ENCODE measurements at places on chromosomes 1 and 21.

- DNase-seq: no peak
Observed at GRCh38 chr1:228548788-228549187, 61.6 kb downstream of the RNF187 start.

DNA sequence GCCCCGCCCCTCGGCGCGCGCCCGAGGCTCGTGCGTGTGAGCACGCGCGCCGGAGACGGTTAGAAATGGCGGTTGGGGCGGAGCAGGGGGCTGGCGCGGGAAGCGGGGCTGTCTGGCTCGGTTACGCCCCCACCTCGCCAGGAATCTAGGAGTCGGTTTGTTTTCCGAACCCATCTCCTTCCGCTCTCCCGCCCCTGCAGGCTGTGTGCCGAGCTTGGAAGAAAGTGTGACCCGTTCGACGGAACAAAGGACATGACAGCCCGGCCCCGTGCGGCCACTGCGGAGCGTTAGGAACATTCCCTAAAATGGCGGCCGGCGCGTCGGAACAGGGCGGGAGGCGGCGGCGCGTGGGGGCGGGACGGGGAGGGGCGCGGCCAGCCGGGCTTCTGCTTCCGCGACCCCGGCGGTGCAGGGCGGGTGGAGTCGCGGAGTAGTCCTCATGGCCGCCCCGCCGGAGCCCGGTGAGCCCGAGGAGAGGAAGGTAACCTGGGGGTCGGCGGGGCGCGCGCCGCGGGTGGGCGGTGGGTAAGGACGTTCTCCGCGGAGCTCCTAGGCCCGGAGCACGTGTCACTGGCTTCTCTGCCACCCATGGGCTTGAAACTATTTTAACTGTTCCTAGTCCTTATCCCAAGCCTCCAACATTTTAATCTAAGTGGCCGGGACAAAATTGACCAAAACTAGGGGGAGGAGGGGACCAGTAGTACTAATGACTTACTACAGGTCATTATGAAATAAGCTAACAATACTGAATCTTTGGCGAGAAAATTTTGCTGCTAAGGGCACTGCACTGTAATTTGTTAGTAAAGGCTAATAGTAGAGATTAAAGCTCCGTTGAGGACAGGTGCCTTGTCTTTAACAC lies at the start of gene COX20:
Gene COX20 (plus strand): TSS at position 383 of the 859 bp plus-strand sequence. CDS start 57 bp downstream, at position 440.
- peak; percentile 86 for DNase-seq

DNA sequence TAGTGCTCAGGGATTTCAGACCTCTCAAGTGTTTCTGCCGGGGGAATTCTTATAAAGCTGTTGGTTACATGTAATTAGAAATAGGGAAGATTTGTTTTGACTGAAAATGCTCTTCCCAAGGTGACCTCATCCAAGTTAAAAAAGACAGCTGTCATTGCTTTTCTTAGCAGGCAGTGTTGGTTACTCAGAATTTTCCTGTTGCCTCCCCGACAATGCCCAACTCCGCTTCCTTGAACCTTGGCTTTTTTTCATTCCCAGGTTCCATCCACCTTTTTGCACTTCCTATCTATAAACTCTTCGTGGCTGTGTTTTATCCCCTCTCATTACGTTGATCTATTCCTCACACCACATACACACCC lies 825 bp upstream of the DPH5 start:
- DNase-seq: no peak

DNA sequence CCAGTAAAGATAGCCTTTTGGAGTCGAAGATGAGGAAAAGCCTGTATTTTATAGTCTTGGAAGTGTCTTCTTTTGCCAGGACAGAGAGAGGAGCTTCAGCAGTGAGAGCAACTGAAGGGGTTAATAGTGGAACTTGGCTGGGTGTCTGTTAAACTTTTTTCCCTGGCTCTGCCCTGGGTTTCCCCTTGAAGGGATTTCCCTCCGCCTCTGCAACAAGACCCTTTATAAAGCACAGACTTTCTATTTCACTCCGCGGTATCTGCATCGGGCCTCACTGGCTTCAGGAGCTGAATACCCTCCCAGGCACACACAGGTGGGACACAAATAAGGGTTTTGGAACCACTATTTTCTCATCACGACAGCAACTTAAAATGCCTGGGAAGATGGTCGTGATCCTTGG lies at the start of gene VCAM1:
Gene VCAM1 (plus strand): TSS at position 253 of the 400 bp plus-strand sequence. CDS start 119 bp downstream, at position 372.
- no peak for DNase-seq

GRCh38 chr21:44439211-44439600 lies 16.1 kb upstream of the LRRC3 start:
- no peak for DNase-seq

DNA sequence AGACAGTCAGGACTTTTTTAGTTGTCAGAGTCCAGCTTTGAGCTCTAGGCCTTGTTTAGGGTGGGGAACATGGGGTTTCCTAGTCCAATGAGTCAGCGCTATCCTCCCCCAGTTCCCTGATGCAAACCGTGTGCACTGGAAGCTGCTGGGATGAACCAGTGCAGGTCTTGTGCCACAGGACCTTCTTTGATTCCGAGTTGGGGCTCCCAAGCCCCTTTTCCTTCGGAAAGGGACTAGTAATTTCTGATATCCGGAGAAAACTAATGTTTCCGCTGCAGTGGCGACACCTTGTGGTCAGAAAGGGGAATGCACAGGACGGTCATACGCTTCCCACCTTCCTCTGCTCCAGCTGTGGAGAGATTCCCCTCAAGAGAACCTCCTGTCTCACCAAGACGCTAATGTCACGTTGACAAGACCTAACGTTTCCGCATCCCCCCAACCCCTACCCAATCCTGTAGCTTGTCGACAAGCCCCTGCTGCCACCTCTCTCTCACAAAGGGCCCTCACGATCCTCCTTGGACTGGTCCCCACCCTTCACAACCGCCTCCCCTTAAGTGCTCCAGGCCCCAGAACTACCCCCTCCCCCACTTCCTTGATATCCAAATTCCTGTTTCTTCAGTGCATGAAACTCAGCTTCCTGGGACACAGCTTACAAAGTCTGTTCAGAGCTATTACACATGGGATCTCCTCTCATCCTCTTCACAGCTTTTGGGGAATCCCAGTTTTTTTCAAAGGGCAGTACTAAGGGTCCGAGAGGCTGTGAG lies 30.9 kb downstream of the GPA33 start:
- DNase-seq: peak; percentile 37

GRCh38 chr1:56446531-56447098 lies 132.7 kb downstream of the PLPP3 start:
- DNase-seq: no peak

DNA sequence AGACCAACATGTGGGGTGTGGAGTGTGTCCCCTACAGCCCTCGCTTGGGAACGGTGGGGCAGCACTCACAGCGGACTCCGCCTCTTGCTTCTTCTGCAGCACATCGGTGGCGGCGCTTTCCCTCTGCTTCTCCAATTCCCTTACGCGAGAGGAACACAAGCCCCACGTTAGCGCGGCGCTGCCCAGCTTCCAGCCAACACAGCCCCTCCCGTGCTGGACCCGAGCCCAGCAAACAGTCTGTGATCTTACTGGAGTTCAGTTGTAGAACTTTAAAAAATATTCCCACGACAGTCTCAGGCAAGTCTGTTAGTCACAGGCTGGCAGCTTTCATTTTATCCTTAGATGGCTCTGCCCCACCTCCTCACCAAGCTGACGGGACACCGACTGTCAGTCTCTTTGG lies 13.6 kb downstream of the THAP3 start:
- DNase-seq: no peak

GRCh38 chr1:198258491-198258890 lies 101.7 kb downstream of the NEK7 start:
- no peak for DNase-seq

- no peak for DNase-seq
Observed at GRCh38 chr1:119966020-119966419, 69.7 kb upstream of the ADAM30 start.

GRCh38 chr1:105608713-105609112 lies 1447.8 kb upstream of the PRMT6 start:
- DNase-seq: no peak

DNA sequence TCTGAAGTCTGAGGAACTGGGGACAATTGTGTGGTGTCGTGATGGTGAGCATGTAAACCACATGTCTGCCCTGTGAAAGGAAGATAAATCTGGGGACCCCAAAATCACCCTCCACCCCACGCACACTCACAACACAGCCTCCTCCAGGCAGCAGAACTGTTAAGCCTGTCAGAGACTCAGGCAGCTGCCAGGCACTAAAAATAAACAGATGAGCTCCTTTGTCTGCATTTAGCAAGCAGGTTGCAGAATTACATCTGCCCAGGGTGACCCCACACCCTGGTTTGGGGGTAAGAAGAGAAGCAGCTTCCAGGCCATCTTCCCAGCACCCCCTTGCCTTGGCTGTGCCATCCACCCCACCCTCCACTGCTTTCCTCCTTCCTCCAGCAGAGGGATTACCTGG lies 119.1 kb upstream of the RUNX3 start:
- DNase-seq: no peak

DNA sequence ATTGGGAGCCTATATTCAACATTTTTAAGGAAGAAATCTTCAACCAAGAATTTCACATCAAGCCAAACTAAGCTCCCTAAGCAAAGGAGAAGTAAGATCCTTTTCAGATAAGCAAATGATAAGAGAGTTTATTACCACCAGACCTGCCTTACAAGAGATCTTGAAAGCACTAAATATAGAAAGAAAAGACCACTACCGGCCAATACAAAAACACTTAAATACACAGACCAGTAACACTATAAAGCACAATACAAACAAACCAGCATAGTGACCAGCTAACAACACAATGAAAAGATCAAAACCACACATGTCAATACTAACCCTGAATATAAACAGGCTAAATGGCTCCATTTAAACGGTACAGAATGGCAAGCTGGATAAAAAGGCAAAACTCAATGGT lies 165.4 kb downstream of the MRPL39 start:
- no peak for DNase-seq

GRCh38 chr1:187433598-187433997 lies 604.8 kb downstream of the PLA2G4A start:
- DNase-seq: no peak

DNA sequence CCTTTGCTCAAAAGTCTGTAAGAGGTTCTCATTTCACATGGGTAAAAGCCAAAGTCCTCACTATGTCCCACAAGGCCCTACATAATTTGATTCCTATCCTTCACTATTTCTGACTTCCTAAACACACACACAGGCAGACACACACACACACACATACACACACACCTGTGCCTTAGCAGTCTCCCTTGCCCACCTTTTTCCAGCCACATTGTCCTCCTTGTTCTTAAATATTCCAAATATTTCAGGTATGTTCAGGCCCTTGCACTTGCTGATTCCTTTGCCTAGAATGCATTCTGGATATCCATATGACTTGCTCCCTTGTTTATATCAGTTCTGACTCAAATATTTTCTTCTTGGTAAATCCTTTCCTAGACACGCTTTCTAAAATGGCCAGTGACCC lies 54.6 kb downstream of the NTNG1 start:
- DNase-seq: no peak

DNA sequence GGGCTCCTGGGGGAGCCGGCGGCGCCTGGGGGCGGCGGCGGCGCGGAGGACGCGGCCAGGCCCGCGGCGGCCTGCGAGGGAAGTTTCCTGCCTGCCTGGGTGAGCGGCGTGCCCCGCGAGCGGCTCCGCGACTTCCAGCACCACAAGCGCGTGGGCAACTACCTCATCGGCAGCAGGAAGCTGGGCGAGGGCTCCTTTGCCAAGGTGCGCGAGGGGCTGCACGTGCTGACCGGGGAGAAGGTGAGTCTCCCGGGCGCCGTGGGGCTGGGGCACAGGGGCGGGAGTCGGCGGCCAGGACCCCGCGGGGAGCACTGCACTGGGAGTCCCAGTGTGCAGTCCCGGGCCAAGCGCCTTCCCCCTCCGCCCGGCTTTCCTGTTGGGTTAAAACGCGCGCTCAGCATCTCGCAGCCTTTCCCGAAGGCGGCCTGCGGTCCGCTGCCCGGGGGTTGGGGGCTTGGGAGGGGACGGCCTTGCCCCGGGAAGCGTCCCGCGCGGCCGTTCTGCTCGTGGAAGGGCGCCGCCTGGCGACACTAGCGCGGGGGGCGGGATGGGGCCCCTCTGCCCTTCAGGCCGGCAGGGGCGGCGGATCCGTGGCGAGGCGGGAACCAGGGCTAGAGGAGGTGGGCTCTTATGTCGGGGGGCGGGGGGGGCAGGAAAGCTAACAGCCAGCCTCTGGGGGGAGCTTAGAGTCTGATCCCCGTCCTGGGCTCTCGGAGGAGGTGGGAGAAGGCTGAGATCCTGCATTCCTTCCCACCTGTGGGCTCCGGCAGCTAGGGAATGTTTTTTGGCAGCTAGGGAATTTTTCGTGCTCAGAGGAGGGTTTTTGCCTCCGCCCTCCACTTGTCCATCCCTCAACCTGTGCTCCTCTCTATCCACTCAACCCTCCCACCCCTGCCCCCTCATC lies 1.1 kb downstream of the HUNK start:
- no peak for DNase-seq

DNA sequence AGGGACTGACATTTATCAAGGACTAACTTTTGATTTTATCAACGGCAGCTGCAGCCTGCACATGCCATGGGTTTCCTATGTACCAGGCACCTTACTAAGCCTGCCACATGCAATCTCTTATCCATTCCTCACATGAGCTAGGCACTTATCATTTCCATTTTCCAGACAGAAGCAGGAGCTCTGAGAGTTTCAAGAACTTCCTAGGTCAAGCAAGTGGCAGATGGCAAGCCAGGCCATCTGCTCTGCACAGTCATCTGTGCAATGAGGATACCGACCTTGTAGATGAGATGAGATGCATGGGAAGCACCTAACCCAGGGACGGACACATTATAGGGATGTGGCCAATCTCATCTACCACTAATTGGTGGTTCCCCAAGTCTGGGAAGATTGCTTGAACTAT lies 339.4 kb upstream of the USP24 start:
- DNase-seq: no peak

- no peak for DNase-seq
Observed at GRCh38 chr1:171717062-171717718, 24.7 kb downstream of the VAMP4 start.

GRCh38 chr1:187714470-187714869 lies 885.7 kb downstream of the PLA2G4A start:
- DNase-seq: no peak

- DNase-seq: no peak
Observed at GRCh38 chr1:109425391-109426280, 612 bp downstream of the PSMA5 start.

- no peak for DNase-seq
Observed at GRCh38 chr21:45836694-45837670, 144.6 kb upstream of the COL6A1 start.

Measured in stimulated activated CD4-positive, alpha-beta T cell treated with anti-CD3 and anti-CD28 coated beads, Interleukin-15, amount 100 ng/mL, for 1 hour (primary cell).